ENCODE measurements at places on chromosomes 11 and 22.
A peak's percentile ranks its signal among the peaks of the same experiment; 100 is the strongest.

DNA sequence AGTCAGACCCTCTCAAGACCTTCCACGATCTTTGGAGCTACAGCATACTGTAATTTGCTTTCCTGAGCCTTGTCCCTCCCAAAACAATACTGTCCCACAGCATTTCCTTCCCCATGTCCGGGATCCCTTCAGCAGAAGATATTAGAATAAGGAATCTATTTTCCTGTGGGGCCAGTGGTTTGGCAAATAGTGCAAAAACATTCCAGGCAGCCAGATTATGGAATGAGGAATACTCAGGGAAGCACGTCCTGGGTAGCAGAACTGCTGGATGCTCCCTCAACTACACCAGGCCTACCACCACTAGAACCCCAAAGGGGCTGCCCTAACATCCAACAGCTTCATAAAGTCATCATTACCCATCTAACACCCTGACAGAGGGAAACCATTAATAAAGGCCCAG, 61.5 kb downstream of the AAMDC start:
- DNase-seq = no peak

DNA sequence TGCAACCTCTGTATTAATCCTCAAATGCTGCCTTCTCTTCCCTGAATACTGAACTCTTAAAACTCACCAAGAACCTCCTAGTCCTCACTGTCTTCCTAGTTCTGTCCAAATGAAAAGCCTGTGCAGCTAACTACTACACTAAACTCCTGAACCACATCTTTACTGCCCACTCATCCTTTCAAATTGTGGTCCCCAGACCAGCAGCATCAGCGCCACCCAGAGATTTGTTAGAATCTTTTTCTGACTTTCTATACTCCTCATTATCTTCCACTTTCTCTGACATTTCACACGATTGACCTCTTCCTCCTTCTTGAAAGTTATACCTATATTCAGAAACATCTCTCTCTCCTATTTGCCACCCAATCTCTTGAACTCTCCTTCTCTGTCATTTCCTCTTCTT, 461.3 kb downstream of the DLG2 start:
- no peak for DNase-seq

- no peak for DNase-seq
Measured at GRCh38 chr22:38228326-38228872, 26.6 kb downstream of the MAFF start.

DNA sequence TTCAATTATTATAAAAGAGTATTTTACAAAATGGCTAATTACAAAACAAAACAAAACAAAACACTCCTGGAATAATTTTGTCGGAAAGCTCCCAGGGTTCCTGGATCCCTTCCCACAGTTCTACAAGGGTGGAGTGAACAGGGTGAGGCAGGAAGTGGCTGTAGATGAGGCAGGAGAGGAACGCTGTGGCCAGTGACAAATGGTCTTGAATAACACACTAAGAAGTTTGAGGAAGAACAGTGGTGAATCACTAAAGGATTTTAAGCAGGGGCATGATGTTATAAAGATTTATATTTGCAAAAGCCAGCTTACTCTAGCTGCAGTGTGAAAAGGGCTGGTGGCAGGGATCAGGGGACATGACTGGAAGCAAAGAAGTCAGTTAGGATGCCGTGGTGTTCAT, 33.8 kb upstream of the APOA1 start:
- no peak for DNase-seq

GRCh38 chr11:7307836-7308235, 56.1 kb downstream of the SYT9 start:
- no peak for DNase-seq

DNA sequence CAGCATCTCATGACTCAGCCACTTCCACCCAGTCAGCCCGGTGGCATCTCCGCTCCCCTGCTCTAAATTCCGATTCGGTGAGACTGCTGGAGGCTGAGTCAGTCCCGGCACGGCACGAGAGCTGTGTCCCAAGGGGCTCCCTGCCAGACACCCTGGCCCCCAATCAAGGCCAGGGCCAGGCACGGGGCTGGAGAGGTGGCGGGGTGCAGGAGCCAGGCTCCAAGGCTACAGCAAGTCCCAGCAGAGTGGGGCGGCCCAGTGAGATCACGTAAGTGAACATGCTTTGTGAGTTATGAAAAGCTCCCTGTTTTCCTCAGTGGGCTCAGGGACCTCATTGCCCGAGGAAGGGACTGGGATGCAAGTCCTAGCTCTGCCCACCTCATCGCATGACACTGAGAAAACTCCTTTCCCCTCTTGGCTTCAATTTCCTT, 3.0 kb downstream of the C11orf68 start:
- DNase-seq = no peak

DNA sequence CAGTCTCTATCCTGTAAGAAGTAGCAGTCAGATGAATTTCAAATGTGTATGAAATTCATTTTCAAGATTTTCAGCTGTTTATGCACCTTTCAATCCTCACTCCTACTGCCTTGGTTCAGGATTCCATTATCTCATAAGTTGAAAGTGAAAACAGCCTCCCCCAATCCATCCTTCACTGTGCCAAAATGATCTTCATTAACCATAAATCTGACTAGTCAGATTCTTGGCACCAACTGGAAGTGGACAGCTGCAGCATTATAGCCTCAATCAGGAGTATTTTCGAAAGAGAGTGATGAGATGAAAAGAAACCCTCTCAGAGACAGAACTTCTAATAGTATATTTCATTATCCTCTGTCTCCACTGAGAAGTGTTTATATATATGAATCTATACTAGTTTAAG, 365.3 kb upstream of the PDGFD start:
- DNase-seq = peak; percentile 67
